Cardiac muscle cell (in vitro differentiated cells and primary cell): ENCODE measurements at places on chromosomes 5 and 9.

DNA sequence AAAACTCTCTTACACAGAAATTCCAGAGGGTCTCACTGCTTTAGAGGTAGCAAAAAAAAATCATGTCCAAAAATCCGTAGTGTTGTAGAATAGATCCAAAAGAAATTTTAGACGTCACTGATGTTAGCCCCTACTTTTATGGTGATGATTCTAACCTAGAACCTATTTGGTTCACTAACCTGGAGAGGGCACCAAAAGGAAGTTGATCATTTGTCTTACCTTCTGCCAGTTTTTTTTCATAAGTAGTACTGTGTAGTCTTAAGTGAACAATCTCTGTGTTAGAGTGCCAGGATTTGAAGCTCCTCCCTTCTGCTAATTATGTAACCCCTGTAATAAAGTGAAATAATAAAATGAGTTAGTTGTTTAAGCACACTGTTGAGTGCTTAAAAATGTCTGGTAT lies 215.2 kb downstream of the SMARCA2 start:
- DNase-seq = no peak

- DNase-seq = no peak
Measured at GRCh38 chr9:113857875-113858274, 18.2 kb upstream of the ZNF618 start.

- DNase-seq = no peak
Measured at GRCh38 chr9:21428235-21428634, 12.0 kb upstream of the IFNA1 start.

- DNase-seq = no peak
Measured at GRCh38 chr9:97673922-97674321, 23.2 kb downstream of the XPA start.

- DNase-seq = peak; percentile 68
Measured at GRCh38 chr5:54785729-54786591, 199.4 kb downstream of the ESM1 start.

DNA sequence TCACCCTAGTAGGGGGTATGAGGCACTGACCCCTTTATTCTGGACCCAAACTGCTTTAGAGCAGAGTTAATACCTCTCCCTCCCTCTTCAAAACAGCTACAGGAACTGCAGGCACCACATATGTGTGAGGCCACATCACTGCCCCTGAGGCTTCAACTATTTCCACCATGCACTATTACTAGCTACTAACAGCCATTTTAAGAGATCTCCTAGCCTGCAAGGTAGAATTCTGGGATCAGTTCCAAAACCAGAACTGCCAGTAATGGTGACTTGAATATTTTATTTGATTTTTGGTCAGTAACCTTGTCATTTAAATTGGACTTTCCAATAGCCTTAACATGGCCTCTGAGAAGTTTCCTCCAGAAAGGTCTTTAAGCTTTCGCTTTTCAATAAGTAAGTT lies 55.3 kb upstream of the FSD1L start:
- no peak for DNase-seq

- no peak for DNase-seq
Measured at GRCh38 chr9:4344946-4345345, 45.1 kb upstream of the GLIS3 start.

- no peak for DNase-seq
Measured at GRCh38 chr5:159933531-159934485, 17.5 kb downstream of the ADRA1B start.

GRCh38 chr5:68875351-68875750 lies 218.5 kb upstream of the SLC30A5 start:
- no peak for DNase-seq

GRCh38 chr5:137995077-137995748 lies 37.7 kb downstream of the FAM13B start:
- peak; percentile 1 for DNase-seq

DNA sequence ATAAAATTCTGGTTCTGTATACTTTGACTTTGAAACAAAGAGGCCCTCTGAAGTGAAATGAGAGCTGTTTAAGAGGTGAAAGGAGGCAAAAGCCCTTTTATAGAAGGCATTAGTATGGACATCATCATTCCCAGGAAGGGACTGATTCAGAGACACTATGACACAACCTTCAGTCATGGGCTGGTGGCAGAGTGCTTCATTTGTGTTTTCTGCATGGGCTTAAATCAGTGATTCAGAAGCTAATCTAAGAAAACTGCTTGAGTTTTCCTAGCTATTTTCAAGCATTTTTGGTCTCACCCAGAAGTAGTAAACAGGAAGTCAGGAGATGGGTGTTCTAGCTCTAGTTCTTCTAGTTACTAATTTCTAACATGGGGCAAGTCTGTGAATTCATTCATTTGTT lies 288.9 kb downstream of the TRPM3 start:
- DNase-seq = no peak

- no peak for DNase-seq
Measured at GRCh38 chr9:132910376-132910775, 31.7 kb downstream of the SPACA9 start.

GRCh38 chr5:176810081-176810597 lies at the start of gene UNC5A:
Gene UNC5A, plus strand, starts transcription at chr5:176810559. Its CDS starts 192 bp downstream, at chr5:176810751.
- DNase-seq = peak; percentile 77

DNA sequence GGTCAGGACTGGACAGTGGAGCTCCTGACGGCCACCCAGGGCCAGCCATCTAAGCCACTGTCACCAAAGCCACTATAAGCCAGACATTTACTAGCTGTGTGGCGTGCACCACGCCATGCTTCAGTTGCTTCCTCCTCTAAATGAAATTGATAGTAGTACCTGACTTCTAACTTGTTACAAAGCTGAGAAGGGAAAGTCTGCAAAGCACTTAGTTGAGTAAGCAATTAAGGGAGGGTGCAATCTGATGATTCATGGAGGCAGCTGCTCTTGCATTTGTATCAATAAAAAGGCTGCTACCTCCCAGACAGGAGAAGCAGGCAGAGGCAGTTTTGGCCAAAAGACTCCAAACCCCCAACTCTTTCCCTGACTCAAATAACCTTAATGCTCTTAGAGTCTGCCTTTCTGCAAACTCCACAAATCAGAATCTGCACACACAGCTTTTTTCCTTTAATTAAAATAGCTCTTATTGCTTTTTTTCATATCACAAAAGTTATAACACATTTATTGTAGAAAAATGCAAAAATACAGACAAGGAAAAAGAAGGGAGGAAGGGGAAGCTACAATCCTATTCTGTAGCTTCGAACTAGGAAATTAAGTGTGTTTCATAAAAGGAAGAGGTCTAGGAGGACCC lies 19.3 kb upstream of the RAPGEF1 start:
- no peak for DNase-seq

DNA sequence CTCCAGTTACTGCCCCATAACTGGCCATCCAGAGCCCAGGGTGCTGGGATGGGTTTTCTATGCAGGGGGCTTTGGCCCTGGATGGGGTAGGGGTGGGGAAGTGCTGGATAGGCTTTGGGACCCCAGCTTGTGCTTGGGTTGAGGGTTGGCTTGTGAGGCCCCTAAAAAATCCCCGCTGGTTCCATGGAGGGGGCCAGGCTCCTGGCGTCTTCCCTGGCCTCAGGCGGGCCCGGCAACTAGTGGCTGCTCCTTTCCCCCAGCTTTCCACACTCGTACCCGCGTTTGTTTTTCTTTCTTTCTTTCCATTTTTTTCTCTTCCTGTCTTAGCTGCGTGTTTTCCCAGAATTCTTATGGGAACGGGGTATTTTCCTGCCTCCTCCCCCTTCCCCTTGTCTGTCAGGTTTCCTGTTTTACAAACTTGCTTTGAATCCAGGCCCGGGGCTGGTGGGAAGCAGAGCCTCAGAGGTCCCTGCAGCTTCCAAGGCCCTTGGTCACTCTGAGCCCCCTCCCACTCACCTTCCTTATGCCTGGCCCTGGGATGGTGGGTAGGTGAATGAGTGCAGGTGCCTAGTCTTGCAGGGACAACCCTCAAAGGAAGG lies 40.2 kb downstream of the RGS3 start:
- no peak for DNase-seq

DNA sequence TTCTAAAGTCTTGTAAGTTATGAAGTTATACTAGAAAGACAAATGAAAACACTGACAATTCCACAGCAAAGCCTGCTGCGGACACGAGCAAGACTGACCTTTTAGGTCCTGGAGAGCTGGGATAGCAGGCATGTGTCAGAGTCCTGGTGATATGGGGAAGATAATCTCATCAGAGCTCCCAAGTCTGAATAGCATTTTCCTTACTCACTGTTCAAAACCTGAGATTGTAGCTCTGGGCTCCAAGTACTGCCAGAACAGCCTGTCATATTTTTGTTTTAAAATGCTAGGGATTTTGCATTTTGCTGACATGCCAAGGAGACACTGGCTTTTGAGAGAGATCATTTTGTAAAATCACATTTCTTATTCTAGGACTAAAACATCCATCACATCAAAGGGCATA lies 90.1 kb downstream of the DRD1 start:
- no peak for DNase-seq

- DNase-seq = no peak
Measured at GRCh38 chr9:2928411-2928810, 84.5 kb upstream of the PUM3 start.

DNA sequence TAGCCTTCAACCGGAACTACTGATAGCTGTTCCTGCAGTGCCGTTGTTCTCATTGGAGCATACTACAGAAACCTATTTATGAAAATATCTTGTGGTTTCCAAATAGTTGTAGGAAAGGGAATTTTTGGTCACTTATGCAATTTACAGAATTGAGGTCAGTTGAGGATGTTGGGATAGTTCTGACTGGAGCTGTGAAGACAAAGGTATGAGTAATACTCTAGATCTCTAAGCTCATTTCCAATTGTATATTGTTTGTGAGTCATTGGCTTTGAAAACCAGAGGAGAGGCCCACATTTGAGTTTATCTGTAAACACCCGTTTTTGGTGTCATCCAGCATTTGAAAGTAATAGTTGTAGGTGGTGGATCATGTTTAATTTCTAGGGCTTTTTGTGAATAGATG lies 561.3 kb upstream of the WWC1 start:
- no peak for DNase-seq

- peak; percentile 71 for DNase-seq
Measured at GRCh38 chr9:122056484-122056883, 36.6 kb downstream of the TTLL11 start.

- peak; percentile 48 for DNase-seq
Measured at GRCh38 chr9:33813712-33814641, 3.0 kb upstream of the UBE2R2 start.

DNA sequence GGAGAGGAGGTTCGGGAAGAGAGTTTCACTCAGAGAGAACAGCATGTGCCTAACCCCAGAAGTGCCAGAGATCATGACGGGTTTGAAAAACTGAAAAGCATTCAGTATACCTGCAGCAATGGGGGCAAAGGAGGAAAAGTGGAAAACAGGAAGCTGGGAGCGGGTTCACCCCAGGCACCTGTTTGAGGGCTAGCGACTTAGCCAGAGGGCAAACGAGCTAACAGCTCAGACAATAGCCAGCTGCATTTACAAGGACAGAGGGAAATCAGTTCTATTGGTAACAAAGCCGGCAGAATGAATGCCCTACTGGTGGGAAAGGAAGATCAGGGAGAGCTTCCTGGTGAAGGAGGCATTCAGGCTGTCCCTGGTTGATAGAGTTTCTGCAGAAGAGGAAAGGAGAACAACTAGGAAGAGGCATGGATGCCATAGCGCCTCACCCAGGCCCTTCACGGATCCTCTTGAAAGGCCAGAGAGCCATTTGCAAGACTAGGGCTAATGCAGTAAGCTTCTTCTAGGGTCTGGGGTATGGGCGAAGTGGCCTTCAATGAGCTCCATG lies 141.7 kb upstream of the ADRA1B start:
- DNase-seq = no peak

DNA sequence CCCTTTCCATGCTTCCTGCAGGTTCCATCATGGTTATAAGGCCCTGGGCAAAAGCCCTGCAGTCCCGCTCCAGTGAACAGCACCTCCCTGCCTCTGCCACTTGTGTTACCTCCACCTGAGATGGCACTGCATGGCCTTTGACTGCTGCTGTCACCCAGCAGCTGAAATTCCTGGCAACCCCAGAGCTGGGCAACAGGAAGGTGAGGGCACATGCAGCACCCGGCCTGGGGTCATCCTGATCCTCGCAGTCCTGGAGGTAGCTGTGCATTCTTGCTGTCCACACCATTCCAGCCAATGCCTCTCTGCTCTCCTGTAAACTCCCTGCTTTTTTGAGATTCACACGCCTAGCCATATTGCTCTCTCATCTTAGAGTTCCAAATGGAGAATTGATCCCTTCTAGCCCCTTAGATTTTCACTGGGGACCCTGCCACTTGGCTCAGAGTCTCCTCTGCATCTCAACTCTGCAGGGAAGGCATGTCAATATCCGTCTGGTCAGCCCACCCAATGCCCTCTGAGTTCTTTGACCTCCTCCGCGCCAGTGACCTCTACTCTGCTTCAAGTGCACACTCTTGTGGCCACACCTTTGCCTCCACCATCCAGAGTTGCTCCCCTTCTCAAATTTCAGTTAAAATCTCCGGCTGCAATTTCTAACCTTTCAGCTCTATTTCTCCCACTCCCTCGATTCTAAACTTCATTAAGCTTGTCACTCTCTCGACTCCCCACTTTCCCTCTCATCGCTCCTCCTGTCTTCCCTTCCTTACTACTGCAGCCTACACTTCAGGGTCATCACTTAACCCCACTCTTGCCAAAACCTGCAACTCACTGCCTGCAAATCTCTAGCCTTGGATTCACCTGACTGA lies 93.4 kb downstream of the ANKH start:
- DNase-seq = no peak

- no peak for DNase-seq
Measured at GRCh38 chr5:68408345-68408871, 192.9 kb downstream of the PIK3R1 start.

DNA sequence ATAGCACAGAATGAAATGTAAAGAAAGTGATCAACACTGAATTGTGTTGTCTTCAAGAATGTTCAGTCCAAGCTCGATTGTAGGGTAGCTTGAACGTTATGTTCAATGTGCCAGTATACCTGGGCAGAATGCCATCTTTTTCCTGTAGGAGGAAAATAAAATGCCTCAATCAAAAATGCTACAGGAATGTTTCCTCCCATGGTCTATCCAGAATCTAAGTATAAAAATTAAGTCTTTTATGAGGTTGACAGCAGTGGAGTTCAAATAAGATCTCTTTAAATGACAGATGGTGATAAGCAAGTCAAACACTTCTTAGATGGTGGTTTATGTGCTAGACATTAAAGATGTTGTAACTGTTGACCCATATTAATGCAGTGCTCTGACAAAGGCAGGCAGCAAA lies 488.6 kb downstream of the CSNK1G3 start:
- no peak for DNase-seq

- DNase-seq = no peak
Measured at GRCh38 chr9:127731938-127732337, 3.2 kb downstream of the TOR2A start.

- DNase-seq = no peak
Measured at GRCh38 chr5:136749016-136749415, 383.7 kb upstream of the TRPC7 start.

DNA sequence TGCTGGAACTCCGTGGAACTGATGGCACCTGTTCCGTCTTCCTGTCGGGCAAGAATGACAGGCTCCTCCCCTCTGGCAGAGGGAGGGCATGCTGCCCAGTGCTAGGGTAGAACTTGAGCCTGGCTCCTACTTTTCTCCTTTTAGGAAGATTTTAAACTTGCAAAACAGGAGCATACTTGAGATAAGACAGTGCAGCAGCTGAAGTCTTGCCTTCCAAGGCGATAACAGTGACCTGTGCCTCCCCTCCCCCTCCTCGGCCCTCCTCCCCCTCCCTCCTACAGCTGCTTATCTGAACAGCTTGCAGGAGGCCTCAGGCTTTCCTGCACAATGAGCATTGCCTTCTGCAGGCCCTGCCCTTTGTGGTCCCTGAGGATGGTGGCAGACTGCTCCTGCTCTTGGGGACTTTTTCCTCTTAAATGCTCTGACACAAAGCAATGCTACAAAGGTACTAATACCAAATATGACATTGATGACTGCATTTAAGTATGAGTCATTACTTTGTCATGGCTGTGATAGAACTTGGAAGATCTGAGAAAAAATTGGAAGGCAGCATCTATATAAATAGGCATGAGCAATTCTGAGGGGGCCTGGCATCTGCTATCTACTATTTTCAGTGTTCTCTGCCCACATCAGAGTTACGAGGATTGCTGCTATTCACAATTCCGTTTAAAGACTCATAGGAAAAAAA lies 2.0 kb downstream of the GADD45G start:
- DNase-seq = peak; percentile 74
